ENCODE measurements at places on chromosomes 11 and 22.

GRCh38 chr11:76076749-76077148 is 129.6 kb downstream of the WNT11 start:
- no peak for DNase-seq

DNA sequence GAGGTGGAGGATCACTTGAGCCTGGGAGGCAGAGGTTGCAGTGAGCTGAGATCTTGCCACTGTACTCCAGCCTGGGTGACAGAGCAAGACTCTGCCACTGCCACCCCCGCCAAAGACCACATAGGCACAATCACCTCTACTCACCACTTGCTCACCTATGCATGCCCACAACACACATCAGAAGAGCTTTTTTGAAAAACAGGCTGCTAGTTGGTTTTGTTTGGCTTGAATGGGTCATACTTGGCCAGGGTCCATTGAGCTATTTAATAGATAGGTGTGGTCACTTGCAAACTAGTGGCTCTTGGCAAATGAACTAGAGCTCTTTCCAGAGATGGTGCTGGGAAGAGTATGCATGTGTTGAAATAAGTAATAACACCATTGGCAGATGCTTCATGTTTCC is 80.1 kb downstream of the EMSY start:
- DNase-seq, result peak; percentile 78

DNA sequence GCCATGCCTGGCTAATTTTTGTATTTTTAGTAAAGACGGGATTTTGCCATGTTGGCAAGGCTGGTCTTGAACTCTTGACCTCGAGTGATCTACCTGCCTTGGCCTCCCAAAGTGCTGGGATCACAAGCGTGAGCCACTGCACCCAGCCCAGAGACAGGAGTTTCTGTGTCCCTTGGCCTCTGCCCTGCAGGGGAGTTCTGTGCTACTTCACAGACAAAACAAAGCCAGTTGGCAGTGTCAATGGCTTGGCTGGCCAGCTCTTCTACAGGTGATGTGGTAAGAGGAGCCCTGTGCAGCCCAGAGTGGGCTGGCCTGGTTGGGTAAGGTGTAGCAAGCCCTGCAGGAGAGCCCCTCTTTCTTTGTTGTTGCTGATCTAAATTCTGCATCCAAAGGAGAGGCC is 60.5 kb upstream of the SHISAL1 start:
- DNase-seq, result no peak

GRCh38 chr22:44616882-44617655 is 84.9 kb upstream of the PRR5 start:
- DNase-seq, result no peak

GRCh38 chr11:130096823-130097222 is 27.1 kb downstream of the APLP2 start:
- no peak for DNase-seq

DNA sequence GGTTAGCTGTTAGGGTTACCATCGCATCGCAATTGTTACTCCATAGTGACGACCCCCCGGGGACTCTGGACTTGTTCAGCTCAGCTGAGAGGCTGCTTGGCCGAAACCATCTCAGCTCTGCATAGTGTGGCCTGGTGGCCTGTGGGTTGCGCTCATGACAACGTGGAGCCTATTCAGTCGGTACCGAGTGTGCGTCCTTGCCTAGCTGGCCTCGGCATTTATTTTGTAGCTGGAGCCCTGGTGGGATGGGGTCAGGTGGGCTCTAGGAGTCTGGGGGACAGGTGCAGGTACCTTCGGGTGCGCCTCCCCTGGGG is 13.5 kb downstream of the LRP5 start:
- no peak for DNase-seq

GRCh38 chr22:25091458-25091857 is 108.2 kb upstream of the CRYBB3 start:
- DNase-seq, result no peak

DNA sequence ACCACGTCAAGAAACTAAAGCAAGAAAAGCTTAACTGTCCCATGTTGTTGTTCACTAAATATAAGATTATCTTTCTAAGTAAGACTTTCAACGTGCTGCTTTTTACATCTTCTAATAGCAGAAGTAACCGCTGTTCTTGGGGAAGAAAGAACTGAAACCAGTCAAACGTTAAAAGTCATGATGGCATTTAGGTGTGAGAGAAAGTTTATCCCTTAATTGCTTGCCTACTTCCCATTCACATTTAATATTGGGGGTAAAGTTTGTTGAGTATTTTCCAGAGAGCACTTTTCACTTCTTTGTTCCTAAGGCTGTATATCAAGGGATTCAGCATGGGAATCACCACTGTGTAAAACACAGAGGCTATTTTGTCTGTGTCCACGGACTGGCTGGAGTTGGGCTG is 970 bp downstream of the OR5B21 start:
- no peak for DNase-seq

- DNase-seq, result peak; percentile 96
Observed at GRCh38 chr11:45146072-45147016, at the start of gene PRDM11. PRDM11 (plus strand) TSS chr11:45146639; CDS start chr11:45181767, 35,128 bp downstream.

- no peak for DNase-seq
Observed at GRCh38 chr11:115317277-115318185, 186.7 kb downstream of the CADM1 start.

- DNase-seq, result no peak
Observed at GRCh38 chr11:7501251-7501650, 12.5 kb upstream of the PPFIBP2 start.

DNA sequence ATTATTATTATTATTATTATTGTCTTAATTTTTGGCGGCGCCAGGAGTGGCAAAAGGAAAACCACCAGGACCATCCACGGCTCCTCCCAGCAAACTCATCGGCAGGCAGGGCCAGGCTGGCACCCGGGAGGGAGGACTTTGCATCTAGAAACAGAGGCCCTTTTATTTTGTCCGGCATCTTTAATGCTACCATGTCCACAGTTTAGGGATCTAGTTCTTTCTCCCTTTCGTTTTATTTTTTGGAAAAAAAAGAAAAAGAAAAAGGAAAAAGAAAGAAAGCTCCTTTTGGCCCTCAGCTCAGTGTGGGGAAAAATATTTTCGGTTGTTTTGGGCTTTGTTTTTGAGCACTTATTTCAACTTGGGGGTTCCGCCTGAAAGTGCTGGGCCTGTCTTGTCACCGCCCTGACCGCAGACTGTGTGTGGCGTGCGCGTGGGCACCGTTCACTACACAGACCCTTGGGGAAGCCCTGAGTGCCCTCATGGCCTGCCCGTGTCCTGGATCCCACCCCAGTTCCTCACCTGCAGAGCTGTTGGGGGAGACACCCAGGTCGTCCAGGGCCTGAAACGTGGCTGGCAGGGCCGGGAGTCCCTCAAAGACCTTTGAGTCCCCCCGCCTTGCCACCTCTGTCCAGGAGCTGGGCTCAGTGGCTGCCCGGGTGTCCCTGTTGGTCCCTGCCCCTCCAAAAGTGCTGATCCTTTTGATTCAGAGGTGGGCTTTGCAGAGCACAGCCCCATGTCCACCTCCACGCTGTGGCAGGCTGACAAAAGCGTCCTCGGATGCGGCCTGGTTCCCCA is 69.1 kb upstream of the PPARA start:
- peak; percentile 53 for DNase-seq

DNA sequence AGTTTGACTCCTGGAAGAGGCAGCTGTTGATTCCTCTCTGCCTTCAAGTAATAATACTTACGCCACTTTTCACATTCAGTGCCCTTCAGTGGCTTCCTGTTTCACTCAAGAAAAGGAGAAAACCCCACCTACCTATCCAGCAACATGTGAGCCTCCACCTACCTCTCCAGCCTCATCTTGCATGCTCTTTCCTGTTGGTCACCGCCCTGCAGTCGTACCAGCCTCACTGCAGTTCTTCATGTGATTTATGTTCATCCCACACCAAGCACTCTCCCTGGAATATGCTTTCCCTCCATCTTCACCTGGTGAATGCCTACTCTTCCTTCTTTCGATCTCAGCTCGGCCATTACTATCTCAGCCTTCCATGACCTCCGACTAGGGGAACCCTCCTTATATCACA is 21.8 kb upstream of the YWHAH start:
- no peak for DNase-seq

GRCh38 chr22:20139391-20140106 is 7.9 kb downstream of the ZDHHC8 start:
- no peak for DNase-seq

DNA sequence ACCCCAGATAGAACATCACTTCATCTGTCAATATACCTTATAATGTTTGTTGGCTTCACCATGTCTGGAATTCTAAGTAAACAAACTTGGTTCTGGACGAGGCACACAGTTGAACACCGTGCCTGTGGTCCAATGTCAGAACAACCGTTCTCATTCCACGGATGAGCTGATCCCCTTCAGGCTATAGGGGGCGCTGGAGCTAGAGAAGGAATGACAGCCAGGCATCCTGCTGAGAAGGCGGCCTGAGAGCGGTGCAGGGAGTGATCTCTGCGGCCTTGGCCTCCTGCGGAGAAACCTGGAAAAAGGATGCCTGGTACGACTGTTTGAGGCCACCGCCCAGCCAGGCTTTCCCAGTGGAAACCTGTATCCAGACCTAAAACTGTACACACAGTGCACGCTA is 48.7 kb downstream of the FDX1 start:
- no peak for DNase-seq

GRCh38 chr11:61507012-61507768 is 1.4 kb upstream of the LRRC10B start:
- DNase-seq, result no peak

DNA sequence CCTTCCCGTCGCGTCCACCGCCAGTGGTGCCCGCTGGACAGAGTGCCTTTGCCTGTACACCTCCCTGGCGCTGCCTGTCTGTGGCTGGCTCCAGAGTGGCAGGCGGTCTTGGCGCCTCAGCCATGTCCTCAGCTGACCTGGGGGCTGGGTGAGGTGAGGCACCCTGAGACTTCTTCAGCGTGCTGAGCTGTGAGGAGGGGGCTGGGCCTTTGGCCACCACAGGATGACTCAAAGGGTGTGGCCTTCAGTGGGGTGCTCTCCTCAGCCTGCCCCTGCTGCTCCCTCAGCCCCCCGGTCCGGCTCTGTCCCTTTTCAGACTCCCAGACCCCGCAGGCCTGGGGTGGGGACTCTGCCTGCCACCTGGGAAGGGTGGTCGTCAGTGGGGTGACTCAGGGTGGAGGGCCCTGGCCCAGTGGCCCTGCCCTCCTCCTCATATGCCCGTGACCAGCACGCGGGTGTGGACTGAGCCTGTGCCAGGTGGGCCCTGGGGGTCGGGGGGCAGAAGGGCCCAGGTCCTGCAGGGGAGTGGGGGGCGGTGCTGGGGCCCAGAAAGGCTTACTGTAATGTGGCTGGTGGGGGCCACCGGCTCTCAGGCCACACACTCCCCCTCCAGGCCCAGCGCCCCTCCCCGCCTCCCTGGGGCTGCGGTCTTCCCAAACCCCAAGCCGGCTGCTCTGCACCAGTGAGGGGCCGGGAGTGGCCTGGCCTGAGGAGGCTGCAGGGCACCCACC is 15.9 kb downstream of the CRELD2 start:
- DNase-seq, result peak; percentile 59

GRCh38 chr11:106889718-106890117 is 128.6 kb downstream of the GUCY1A2 start:
- no peak for DNase-seq

DNA sequence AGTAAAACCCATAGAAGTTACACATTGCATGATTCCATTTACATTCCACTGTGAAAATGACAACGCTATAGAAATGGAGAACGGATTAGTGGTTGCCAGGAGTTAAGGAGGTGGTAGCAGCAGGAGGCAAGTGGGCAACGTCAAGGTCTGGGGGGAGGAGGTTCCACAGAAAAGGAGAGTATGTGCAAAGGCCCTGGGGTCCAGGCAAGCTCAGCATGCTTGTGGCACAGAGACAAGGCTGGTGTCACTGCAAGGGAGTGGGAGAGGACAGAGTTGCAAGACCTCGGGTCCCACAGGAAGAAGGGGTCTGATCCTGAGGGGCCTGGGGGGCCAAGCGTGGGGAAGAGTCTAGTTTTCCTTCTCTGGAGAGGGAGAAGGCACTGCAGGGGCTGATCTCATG is 240.8 kb downstream of the MN1 start:
- no peak for DNase-seq
